ENCODE measurements at places on chromosomes 12 and 14.

- H3K4me3 ChIP-seq, result no peak overlapping the region
- DNase-seq, result no peak
- H3K27me3 ChIP-seq, result no peaks in the 10 kb centered on the region
- H3K36me3 ChIP-seq, result no peaks in the 10 kb centered on the region
These were observed 172.8 kb downstream of the ETV6 start for GRCh38 chr12:11822081-11822834.

DNA sequence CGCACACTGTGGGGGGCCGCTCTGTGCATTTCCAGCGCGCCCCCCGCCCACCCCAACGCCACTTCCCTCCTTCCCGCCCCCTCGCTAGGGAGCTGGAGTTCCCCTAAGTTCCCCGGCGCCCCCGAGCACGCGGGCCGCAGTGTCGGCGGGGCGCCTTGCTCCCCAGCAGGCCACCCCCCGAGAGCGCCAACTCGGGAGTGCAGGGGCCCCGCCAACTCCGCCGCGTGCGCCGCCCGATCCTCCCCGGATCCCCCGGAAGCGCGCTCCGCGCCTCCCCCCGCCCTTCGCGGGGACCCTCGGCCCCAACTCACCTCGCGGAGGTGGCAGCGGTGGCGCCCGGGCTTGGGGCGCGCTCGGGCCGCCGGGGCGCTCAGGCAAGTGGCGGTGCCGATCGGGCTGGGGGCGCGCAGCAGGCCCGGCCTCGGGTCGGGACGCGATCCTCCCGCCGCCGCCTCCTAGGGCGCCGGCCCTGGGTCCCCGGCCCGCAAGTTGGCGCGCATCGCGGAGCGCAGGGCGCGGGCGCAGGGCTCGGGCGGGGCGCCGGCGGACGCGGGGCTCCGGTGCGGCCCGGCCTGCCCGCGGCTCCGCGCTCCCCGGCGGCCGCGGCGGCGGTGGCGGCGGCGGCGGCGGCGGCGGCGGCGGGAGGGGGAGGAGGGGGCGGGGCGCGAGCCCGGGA is at the start of gene NCOR2:
NCOR2 (minus strand) TSS at position 616 of the 676 bp plus-strand sequence. CDS start 72,361 bp downstream, outside the sequence.
- peak within 1 kb of the TSS; percentile 96 for H3K27ac ChIP-seq
- peaks cover 34% of the 10 kb centered on the region for H3K4me1 ChIP-seq
- peak; percentile 71 for DNase-seq
- H3K27me3 ChIP-seq, result no peaks in the 10 kb centered on the region

DNA sequence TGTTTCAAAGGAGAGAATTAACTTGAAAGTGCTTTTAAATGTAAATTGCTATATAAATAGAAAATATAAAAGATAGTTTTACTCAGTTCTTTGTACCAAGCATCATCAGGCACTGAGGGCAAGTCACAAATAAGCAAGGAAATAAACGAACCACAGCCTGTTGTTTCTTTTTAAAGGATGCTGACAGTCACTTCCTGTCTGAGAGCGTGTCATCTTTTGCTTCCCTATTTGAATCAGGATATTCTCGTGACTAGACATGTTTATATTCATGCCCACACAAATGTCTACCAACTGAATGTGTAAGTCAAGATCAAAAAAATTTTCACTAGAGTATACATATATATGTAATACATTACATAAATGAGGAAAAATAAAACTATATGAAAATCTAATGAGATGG is 31.4 kb upstream of the SLC2A13 start:
- no peaks in the 10 kb centered on the region for H3K27me3 ChIP-seq
- no peaks in the 10 kb centered on the region for H3K4me1 ChIP-seq

- H3K27me3 ChIP-seq, result no peaks in the 10 kb centered on the region
- no peaks in the 10 kb centered on the region for H3K36me3 ChIP-seq
- no peak overlapping the region for H3K4me3 ChIP-seq
These were observed 71.1 kb downstream of the PTCSC3 start for GRCh38 chr14:36105401-36105800.

DNA sequence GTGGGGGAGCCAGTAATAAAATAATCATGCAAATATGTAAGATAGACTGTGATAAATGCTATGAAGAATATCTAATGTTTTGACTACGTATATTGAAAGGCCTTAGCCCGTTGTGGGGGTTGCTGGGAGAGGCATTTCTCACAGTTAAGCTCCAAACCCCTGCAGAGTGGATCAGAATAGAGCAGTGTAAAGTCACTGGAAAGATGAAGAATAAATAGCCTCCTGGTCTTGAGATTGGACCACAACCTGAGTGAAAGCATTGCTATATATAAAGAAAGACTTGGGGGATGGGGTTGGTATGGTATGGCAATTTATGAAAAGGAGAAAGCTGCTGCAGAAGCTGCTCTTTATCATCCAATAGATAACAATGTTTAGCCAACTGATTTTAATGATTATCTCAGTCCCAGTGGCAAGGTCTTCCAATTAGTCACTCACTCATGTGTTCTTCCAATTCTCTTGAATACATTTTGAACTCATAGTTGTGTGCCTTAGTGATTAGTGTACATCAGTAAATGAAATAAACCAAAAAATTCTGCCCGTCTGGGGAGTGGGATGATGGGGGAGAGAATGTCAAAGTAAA is 10.2 kb downstream of the PLEKHA5 start:
- no peaks in the 10 kb centered on the region for H3K4me1 ChIP-seq
- no peaks in the 10 kb centered on the region for H3K27me3 ChIP-seq
- no peak overlapping the region for H3K27ac ChIP-seq
- no peak overlapping the region for H3K4me3 ChIP-seq
- no peak for DNase-seq

DNA sequence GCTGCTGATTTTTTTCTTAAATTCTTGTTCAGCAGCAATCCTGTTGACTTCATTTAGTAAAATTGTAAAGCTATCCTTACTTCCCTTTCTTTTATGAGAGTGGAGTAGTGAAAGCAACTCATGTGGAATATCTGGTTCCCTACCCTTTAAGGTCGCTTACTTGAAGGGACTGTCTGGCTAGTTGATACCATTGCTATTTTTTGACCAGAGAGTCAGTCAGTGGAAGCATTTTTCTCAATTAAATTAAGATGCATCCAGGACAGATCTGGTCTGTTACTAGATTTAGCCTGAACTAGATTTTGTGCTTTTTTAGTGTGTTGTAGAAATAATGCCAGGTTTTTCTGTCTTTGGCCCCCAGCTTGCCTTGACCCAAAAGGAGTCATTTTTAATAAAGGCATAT is 18.0 kb downstream of the TTC8 start:
- H3K4me1 ChIP-seq, result no peaks in the 10 kb centered on the region
- H3K27me3 ChIP-seq, result no peaks in the 10 kb centered on the region
- H3K36me3 ChIP-seq, result no peaks in the 10 kb centered on the region

GRCh38 chr14:78997811-78998210 is 827.6 kb downstream of the NRXN3 start:
- H3K27me3 ChIP-seq, result no peaks in the 10 kb centered on the region
- no peaks in the 10 kb centered on the region for H3K36me3 ChIP-seq

DNA sequence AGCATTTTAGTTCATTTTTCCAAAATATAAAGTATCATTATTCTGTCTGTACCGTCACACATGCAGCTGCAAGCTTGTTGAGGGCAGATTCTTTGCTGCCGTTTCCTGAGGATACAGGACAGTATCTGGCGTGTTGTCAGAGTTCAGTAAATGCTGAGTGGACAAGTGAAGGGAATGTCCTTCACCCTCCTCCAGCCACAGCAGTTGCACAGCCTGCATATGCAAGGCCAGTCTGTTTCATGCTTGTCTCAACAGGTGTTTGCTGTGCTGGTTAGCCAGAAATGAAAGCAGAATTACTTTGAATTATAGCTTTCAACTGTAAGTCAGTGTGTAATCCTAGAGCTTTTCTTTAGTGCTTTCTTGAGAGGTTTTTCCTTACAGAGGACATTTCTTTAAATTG is 36.5 kb downstream of the TDP1 start:
- H3K4me3 ChIP-seq, result no peak overlapping the region
- no peaks in the 10 kb centered on the region for H3K27me3 ChIP-seq
- no peak overlapping the region for H3K27ac ChIP-seq
- no peaks in the 10 kb centered on the region for H3K36me3 ChIP-seq
- DNase-seq, result no peak

GRCh38 chr12:107501681-107502080 is 183.9 kb upstream of the PWP1 start:
- no peak overlapping the region for H3K4me3 ChIP-seq
- no peaks in the 10 kb centered on the region for H3K4me1 ChIP-seq
- no peak for DNase-seq
- no peaks in the 10 kb centered on the region for H3K36me3 ChIP-seq

GRCh38 chr14:94394581-94395207 is 6.3 kb upstream of the SERPINA1 start:
- no peaks in the 10 kb centered on the region for H3K36me3 ChIP-seq
- H3K4me1 ChIP-seq, result no peaks in the 10 kb centered on the region
- H3K27ac ChIP-seq, result no peak overlapping the region
- no peaks in the 10 kb centered on the region for H3K27me3 ChIP-seq
- no peak overlapping the region for H3K4me3 ChIP-seq

DNA sequence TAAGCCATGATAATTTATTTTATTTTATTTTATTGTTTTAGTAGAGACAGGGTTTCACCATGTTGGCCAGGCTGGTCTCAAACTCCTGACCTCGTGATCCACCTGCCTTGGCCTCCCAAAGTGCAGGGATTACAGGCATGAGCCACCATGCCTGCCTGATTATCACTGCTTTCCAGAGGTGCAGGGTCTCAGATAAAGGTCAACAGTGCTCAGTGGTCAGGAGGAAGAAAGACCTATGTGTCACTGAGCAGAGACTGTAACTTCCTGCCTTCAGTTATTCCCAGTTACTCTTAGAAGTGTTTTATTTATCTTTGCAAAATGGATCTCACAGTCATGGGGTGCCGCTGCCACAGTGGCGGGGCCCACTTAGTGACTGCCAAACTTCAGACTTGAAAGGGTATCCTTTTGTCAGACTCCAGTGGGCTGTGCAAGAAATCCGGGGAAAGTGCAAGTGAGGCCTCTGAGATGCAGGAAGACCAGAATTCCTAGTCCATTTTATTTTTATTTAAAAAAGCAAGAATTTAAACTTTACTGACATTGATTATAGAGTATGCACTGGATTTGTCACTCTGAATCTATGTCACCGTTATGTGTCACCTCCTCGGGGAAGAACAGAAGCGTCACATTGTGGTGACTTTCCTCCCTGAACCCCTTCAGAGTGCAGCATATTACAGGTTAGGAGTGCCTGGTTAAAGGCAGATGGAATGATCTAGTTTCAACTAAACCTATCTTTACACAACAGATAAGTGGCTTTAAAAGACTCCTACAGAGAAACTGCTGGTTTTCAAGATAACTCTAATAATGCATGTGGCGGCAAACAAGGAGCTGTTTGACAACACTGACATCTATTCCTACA is 59.1 kb upstream of the BICD1 start:
- H3K4me1 ChIP-seq, result no peaks in the 10 kb centered on the region
- H3K27me3 ChIP-seq, result no peaks in the 10 kb centered on the region
- H3K27ac ChIP-seq, result no peak overlapping the region
- H3K36me3 ChIP-seq, result no peaks in the 10 kb centered on the region
- no peak overlapping the region for H3K4me3 ChIP-seq
